ENCODE measurements at places on chromosomes 13 and 19.

DNA sequence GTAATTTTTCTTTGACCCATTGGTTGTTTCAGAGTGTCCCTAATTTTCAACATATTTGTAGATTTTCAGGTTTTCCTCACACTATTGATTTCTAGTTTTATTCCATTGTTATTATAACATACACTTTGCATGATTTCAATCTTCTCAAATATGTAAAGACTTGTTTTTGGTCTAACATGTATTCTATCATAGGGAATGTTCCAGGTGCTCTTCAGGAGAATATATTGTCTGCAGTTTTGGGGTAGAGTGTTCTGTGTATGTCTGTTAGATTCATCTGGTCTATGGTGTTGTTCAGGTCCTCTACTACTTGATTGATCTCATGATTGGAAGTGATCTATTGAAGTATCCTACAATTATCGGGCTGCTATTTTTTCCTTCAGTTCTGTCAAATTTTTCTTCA lies 440.9 kb upstream of the MIR17HG start:
- no peak for DNase-seq

- DNase-seq: no peak
Observed at GRCh38 chr13:110912651-110913051, 2.2 kb downstream of the ANKRD10 start.

- DNase-seq: no peak
Observed at GRCh38 chr13:74986609-74987008, 495.4 kb downstream of the TBC1D4 start.

DNA sequence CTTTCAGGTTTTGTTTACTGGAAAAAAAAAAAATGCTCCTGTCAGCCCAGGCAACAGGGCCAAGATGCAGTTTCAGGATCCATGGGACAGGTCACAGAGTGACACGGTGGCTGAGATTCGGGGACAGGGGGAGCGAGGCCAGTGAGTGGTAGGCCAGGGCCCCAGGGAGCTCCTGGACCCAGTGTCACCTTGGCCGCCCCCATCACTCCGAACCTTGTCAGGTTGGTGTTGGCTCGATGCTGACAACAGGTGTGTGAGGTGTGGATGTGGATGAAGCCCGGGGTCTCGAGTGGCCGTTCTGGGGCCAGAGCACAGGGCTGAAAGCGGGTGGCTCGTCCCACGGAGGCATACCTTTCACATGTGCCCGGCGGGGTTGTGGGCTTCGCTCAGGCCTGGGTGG lies 6.1 kb upstream of the UQCR11 start:
- no peak for DNase-seq

DNA sequence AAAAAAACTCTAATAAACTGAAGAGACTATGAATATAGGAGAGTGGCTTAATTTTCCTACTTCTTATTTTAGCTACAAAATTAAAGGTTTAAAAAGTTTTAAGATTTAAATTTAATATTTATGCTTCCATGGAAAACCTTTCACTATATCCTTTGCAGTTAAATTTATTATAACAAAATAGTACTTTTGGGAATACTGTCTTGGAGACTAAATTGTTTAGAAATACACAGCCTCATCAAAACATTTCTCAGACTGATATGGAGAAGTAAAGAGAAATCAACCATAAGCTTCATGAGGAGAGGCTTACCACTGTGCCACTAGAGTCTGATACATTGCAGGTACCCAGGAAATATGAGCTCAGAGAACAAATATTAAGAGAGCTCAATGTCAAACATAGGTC lies 436.5 kb downstream of the KCTD12 start:
- DNase-seq: no peak

DNA sequence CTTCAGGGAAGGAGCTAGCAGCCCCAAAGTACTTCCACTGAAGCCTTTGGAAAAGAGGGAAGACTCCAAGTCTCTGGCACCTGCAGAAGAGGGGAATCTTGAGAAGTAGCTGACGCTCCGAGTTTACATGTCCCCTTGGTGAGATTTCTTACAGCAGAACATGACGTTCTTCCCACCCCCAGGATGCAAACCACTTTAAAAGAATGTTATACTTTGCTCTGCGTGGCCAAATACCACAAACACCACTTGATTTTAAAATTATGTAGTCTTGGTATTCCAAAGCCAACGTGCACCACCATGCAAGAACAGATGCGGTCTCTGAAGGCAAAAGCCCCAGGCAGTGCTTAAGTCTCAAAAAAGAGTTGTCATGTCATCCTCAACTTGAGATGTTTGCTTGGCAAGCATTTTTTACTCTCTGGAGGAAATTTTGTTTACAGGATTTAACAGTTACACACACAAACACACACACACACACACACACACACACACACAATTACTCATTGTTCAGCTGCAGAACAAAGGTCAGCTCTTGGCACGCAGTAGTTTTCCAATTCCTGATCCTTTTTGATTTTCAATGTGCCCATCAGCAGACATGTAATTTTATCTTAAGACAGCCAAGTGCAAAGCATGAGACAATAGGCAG lies 106.1 kb downstream of the RGCC start:
- no peak for DNase-seq

DNA sequence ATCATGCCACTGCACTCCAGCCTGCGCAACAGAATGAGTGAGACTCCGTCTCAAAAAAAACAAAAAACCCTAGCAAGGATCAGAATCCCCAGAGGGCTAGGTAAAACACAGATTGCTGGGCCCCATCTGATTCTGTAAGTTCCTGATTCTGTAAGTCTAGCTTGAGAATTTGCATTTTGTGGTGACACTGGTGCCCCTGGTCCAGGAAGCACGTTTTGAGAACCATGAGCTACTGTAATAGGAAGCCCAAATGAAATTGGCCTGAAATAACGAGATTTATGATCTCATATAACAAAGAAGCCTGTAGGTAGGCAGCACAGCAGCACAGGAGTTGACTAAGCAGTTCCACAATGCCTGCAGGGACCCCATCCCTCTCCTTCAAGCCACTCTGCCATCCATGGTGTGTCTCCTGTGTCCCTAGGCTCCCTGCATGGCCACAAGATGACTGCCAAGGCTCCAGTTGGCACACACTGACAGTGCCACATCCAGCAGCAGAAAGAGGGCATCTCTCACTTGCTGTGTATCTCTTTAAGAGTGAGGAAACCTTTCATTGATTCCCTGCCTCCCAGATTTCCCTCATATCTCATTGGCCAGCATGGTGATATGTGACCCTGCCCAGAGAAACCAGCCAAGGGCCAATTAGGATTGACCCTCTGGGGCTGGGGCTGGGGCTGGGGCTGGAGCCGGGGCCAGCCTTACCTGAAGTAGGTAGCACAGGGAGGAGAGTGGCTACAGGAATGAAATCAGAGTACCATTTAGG lies 21.7 kb downstream of the SIPA1L3 start:
- DNase-seq: no peak

DNA sequence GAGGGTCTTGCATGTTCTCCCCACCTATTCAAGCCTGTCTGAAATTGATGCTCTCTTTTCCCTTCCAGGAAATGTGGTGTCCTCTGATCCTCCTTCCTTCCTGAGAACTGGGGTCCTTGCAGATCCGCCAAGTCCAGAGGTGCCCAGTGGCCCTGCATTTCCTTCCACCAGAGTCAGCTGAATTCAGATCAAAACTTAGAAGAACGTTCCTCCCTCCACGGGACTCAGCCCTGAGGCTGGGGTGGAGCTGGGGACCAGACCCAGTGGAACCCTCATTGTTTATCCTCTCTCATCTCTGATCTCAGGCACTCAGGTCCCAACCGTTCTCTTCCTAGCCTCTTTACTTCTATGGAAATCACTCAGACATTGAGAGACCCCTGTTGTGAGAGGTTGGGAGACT lies 477.3 kb downstream of the TSHZ3 start:
- no peak for DNase-seq

DNA sequence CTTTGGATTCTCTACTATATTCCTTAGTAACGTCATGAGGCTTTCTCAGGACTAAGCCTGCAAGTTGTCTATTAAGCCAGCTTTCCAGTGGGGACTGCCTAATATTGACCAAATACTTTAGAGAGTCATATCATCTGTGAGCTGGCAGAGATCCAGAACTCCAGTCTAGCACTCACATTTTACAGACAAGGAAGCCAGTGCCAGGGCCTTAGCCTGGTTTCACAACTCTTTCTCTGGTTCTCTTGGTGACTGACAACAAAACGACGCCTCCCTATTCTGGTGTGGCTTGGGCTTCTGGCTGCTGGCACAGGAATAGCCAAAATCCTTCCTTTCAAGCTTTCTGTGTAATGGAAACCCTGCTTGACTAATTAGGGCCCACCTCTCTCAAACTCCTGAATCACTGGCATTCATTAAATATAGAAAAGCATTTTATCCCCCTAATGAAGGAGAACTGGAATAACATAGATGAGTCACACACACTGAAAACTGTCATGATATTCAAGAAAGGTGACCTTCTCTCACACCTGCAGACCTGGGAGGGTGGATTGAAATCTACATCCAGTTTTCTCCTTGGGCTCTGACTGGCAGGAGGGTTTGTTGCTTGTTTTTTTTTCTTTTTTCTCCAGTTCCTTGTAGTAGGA lies 75.2 kb upstream of the UBL3 start:
- no peak for DNase-seq

GRCh38 chr19:57245959-57246358 lies 5.5 kb downstream of the ZNF805 start:
- no peak for DNase-seq

DNA sequence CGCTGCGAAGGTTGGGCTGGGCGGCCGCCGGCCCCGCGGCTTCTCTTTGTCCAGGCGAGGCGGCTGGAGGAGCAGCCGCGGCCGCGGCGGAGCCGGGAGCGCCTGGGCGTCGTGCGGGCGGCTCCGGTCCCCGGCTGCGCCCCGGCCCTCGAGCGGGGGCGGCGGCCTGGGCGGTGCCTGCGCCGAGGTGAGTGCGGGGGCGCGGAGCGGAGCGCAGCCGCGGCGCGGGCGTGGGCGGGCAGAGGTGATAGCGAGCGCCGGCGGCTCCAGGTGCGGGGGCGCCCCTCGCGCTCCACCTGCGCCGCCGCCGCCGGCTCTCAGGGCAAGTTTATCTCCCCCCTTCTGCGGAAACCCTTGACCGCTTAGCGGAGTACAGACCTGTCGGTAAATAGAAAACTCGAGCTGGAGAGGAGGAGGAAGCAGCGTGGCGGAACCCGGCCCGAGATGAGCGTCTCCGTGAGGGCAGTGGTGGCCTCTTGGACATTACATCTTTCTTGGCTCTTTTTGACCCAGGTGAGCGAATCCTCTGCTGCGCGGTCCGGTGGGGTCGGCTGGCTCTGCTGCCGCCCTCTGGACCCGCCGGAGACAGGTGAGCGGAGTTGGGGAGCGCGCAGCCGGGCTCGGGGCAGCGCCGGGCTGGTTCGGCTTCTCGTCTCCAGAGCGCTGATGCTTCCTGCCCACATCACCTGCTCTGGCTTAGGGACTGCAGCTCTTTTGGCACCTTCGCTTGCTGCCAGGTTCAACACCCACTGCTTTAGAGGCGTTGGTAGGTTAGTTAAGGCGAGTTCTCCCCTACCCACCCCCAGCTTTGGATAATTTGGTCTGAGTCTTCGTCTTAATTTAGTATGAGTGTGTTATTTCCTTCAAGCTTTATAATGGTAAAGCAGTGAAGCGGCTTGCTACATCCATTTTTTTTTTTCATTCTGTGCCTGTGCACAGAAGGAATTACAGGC lies at the start of gene MTUS2:
Gene MTUS2 (plus strand): TSS at position 241 of the 953 bp plus-strand sequence.
- no peak for DNase-seq

- no peak for DNase-seq
Observed at GRCh38 chr19:6038634-6039405, 60.9 kb upstream of the RANBP3 start.

GRCh38 chr19:39146091-39146490 lies 20.5 kb downstream of the PAK4 start:
- DNase-seq: no peak

DNA sequence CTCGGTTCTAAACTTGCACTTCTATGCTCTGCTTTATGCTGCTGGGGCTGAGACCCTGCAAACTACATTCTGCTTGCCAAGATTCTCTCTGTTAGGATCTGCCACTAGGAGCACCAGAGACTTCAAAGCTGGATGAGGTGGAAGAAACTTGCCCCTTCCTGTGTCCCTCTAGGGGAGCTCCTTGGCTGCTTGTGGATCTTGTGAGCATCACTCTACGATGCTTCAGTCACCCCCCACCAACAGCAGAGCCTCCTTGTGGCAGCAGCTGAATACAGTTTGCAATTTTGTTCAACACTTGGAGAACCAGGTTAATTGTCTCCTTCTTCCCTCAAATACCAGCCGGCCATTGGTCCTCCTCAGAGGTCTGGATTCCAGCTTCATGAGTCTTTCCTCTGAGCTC lies 310.6 kb downstream of the FGF14 start:
- no peak for DNase-seq

DNA sequence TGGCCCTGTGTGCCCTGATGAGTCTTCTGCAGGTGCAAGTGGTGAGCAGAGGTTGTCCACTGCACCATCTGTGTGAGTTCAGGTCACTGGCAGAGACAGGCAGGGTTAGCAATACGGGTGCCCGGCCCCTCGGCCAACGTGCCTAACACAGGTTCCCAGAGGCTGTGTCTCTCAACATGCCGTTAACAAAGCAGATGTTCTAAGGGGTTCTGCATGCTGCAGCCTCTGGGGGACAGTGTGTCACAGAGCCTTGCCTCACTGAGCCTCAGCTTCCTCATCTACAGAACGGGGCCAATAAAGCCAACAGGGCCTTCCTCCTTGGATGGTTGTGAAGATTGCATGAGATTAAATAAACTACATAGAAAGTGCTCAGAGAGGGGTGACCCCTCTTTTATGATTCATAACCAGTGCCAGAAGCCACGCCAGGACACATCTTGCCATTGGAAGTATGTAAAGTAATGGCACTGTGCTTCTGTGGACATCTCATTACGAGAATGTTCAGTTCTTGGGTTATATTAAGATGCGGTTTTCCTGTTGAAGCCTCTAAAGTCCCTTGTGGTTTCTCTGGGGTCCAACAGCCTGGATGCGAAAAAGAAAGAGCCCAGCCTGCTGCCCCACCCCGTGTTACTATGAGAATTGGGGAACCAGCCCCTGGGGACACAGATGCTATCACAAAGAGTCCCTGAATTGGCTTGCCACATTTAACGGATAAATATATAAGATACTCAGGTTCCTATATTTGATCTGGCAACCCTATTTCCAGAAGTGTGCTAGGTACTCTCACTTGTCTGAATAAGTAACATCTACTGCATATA lies 11.2 kb upstream of the ARHGEF18 start:
- DNase-seq: no peak

- DNase-seq: no peak
Observed at GRCh38 chr19:30444253-30444671, 72.1 kb downstream of the ZNF536 start.

DNA sequence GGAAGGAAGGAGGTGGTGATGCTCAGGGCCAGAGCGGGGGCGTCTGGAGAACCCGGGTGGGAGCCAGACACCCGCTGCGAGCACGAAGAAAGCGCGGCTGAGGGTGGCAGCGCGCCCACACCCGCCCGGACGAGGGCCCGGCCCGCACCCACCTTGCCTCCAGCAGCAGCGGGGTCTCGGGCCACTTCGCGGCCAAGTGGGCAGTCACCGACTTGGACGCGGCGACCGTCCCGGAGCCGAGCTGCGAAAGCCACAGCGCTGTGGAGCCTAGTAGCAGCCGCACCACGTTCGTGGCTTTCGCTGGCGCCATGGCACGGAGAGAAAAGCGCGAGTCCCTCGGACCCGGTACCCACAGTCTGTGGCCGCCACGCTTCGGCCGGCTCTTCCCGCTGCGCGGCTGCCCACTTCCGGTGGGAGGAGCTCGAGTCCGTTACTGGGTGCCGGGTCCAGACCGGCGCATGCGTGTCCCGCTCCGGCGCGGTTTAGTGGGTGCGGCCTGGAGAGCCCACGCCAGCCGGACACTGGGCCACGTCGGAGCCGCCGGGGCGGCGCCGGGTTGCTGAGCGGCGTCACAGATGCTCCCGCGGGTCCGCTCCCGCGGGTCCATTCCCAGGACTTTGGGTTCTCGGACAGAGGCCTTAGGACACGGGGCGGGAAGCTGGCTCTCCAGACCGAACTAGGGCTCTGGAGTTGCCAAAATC lies at the start of gene UGGT2:
Gene UGGT2 (minus strand): TSS at position 399 of the 701 bp plus-strand sequence. CDS start 89 bp downstream, at position 310.
- DNase-seq: no peak

- DNase-seq: no peak
Observed at GRCh38 chr13:105116966-105117365, 1418.5 kb downstream of the EFNB2 start.

All from T follicular helper cell (primary cell).